ENCODE measurements at places on chromosomes 7 and 10.

- DNase-seq, result no peak
These were observed 42.9 kb upstream of the STOX1 start for GRCh38 chr10:68784476-68784875.

GRCh38 chr10:15626937-15627336 is 92.8 kb downstream of the ITGA8 start:
- no peak for DNase-seq

- DNase-seq, result no peak
These were observed 93.3 kb upstream of the ELMO1 start for GRCh38 chr7:37541810-37542443.

DNA sequence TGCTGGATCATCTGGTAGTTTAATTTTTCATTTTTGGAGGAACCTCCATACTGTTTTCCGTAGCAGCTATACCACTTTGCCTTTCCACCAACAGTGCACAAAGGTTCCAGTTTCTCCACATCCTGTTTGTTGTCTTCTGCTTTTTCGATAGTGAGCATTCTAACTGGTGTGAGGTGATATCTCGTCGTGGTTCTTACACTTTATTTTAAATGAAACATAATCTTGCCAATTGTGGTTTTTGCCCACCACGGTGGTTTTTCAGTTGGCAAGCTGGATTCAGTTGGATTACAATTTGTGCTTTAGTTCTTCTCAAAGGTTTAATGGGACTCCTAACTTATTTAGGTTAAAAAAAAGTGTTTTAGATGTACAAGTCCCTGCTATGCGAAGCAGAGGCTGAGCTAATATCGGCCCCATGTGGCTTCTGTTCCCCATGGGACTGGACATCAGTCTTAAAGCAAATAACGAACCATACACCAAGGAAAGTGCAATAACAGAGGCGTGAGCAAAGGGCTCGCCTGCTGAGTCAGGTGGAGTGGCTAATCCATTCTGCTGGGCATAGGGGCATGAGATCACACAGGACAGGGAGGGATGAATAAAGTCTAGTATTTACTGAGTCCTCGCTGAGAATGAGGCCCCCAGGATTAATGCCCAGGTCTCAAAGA is 153.6 kb downstream of the AOAH start:
- DNase-seq, result no peak

DNA sequence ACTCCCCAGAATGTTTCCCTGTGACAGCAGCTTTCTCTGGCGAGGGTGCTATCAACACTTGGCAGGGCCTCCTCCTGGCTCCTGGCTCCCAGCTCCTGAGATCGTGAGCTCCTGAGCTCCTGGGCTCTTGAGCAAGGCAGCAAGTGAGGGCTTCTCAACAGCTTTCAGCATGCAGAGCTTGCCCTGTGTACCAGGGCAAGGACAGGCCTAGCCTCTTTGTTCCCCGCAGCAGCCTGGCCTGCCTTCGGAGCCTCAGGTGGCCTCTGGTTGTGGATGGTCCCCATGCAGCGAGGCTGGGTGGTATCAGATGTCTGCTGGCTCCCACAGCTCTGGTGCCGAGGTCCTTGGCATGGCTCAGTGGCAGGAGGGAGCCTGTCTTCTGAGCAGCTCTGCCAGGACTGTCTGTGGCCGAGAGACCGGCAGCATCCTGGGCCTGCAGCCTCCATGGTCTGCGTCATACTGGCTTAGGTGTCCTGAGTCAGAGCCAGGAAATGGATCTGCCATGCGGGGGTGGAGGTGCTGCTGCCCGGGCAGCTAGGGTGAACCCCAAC is 44.2 kb downstream of the ZMIZ1 start:
- DNase-seq, result no peak

DNA sequence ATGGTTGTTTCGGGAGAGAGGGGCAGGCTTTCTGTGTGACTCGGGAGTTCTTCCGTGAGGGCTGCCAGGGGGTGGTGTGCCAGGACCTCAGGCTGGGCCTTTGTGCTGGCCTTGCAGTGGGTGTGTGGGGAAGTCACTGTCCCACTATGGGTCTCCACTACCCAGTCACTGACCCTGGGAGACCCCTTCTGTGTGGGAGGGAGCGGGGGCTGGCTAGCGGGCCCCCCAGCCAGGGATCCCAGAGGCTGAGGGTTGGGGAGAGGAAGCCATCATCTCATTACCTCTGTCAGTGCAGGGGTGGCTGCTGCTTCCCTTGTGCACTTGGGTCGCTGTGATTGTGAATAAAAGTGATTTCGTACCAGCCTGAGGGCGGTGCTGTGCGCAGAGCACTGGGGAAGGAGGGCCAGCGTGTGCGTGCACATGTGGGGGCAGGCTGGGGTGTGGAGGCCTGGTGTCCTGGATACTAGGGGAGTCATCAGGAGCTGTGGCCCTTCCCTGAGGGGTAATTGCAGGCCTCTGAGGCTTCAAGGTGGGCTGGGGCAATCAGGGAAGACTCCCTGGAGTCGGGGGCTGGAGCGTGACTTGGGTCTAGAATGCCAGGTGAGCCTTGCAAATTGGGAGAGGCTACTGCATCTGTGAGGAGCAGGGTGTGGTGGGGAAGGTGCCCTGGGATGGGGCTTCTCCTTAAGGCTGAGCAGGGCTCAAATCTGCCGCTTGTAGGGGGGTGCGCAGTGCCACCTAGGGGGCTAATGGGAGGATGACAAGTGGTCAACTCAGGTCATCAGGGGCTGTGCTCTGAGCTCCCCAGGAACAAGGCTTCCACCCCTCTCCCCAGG is 98.9 kb downstream of the NEURL1 start:
- peak; percentile 48 for DNase-seq

DNA sequence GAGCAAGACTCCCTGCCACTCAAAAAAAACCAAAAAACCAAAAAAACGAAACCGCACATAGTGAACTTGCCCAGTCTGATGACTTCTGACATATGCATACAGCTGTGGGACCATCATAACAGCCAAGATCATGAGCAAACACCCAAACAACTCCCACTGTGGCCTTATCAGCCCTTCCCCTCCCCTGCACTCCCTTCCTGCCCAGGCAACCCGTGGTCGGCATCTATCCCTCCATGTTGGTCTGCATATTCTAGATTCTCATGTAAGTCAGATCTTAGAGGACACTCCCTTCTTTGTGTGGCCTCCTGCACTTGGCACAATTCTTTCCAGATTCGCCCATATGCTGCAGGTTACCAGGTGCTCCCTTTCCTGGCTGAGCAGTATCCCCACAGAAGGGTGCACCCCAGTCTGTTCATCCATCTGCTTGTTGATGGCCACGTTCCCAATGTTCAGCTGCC is 72.8 kb downstream of the GNA12 start:
- no peak for DNase-seq

DNA sequence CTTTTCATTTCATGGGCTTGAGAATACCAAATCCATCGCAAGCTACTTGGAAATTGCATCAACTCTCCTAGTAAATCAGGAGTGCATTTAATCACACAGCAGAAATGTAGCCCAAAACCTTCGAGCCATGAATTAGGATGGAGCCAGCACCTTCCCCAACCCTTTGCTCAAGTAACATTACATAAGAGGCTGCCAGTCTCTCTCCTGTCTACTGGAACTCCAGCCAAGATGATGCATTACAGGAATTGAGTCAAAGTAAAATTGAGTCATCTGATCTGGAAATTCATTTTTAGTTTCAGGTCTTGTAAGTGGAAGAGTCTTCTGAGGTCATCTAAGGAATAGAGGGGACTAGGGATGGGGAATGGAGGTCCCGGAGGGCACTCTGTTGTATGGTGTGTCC is 69.7 kb upstream of the FHIP2A start:
- no peak for DNase-seq

- DNase-seq, result no peak
These were observed 427.9 kb upstream of the CELF2 start for GRCh38 chr10:10589540-10590303.

DNA sequence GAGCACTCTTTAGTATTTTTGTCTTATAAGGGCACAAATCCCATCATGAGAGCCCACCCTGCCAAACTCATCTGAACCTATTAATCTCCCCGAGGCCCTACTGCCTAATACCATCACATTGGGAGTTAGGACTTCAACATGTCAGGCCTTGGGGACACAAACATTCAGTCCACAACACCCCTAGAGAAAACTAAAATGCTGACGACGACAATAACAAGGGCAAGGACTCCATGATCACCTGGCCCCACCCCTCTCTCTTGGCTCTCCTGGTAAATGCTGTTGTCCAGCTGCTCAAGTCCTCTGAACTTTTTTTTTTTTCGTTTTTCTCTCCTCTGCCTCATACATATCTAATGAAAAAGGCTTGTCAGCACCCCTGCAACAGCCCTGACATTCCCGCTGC is 118.8 kb upstream of the MKI67 start:
- DNase-seq, result no peak

GRCh38 chr10:81101062-81101461 is 563.4 kb downstream of the SH2D4B start:
- no peak for DNase-seq

DNA sequence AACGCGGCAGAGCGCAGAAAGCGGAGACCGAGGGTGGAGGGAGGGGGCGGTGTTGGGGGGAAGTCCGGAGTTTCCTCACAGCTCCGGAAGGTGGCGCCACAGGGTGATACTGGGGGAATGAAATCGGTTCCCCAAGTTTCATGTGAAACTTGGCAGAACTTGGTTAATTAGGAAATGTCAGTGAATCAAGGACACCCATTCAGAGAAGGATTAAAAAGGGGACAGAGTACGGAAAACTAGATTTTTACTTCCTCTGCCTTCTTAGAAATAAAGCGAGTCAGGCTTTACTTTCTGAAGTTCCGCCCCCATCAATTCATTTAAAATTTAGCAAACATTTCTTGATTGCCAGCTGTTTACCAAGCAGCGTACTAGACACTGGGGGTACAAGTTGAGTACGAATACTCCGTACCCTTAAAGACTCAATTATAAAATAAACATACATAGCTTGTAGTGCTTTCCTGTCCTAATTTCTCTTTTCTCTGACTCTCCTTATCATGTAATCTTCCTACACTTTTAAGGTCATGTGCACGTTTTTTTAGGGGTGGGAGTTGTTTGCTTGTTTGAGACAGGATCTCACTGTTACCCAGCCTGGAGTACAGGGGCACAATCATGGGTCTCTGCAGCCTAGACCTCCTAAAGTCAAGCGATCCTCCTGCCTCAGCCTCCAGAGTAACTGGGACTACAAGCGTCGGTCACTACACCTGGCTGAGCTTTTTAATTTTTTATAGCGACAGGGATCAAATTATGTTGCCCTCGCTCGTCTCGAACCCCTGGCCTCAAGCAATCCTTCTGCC is 644 bp upstream of the ABI1 start:
- no peak for DNase-seq

GRCh38 chr7:8499128-8499527 is 65.7 kb downstream of the NXPH1 start:
- no peak for DNase-seq

GRCh38 chr7:12554351-12554750 is 16.2 kb upstream of the SCIN start:
- peak; percentile 52 for DNase-seq

GRCh38 chr10:4384245-4384644 is 441.8 kb upstream of the AKR1E2 start:
- no peak for DNase-seq

- DNase-seq, result no peak
These were observed 32.2 kb upstream of the MCU start for GRCh38 chr10:72659694-72660093.

- DNase-seq, result no peak
These were observed 178.4 kb downstream of the CPEB3 start for GRCh38 chr10:92112462-92112861.

- peak; percentile 65 for DNase-seq
These were observed 118.0 kb upstream of the PRSS58 start for GRCh38 chr7:142375710-142376313.

GRCh38 chr7:39909526-39909925 is 40.5 kb upstream of the CDK13 start:
- no peak for DNase-seq

- DNase-seq, result no peak
These were observed 285.1 kb upstream of the SP8 start for GRCh38 chr7:21071561-21072501.

DNA sequence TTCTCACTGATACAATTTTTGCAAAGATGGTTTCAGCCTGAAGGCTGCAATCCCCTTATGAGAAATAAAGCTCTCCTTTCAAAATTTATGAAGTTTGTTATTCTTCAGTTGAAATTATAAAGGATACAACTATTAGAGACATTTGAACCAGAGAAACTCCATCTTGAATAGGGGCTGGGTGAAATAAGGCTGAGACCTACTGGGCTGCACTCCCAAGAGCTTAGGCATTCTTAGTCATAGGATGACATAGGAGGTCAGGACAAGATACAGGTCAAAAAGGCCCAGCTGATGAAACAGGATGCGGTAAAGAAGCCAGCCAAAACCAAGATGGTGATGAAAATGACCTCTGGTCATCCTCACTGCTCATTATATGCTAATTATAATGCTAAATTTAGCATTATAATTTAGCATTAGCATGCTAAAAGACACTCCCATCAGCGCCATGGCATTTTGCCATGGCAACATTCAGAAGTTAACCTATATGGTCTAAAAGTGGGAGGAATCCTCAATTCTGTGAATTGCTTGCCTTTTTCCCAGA is 22.4 kb upstream of the IFIT1B start:
- DNase-seq, result no peak

GRCh38 chr10:128210215-128211063 is 84.2 kb upstream of the MKI67 start:
- peak; percentile 59 for DNase-seq

GRCh38 chr7:30212701-30213111 is 71.7 kb upstream of the ZNRF2 start:
- DNase-seq, result peak; percentile 29

DNA sequence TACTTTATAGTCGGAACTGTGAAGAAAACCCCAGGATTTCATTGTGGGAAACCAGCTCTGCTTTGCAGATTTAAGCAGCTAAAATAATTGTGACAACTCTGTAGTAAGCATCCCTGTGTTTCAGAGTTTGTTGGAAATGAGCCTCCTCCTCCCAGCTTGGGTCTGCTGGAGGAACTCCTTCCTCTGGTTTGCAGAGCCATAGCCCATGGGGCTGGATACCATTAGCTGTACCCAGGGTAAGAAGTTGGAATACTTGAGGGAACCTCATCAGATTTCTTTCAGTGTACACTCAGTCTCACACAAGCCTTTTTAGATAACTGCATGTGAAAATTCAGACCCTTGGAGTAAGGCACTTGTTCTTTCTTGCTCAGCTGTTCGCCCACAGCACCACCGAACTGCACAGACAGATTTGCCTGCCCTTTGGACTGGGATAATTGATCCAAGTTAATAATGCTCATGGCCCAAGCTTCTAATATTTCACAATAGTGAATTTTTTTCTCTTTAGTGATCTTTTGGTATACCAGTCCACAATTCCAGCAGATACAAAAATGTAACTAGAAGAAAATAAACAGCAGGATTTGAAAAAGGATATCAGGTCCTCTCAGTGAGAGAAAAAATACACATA is 467.4 kb upstream of the FZD8 start:
- DNase-seq, result peak; percentile 68

- no peak for DNase-seq
These were observed 168.2 kb downstream of the CACNA2D1 start for GRCh38 chr7:82275342-82275741.

- no peak for DNase-seq
These were observed 6.8 kb upstream of the CDK6 start for GRCh38 chr7:92843034-92843760.

- DNase-seq, result no peak
These were observed 43.0 kb upstream of the HECTD2 start for GRCh38 chr10:91367127-91367531.

All from small intestine (tissue), 16 donors.